ENCODE measurements at places on chromosomes 3 and 15.

GRCh38 chr3:194756791-194757325, 71.2 kb downstream of the FAM43A start:
- no peak for DNase-seq

GRCh38 chr3:28138043-28138610, 103.3 kb upstream of the CMC1 start:
- DNase-seq = no peak

DNA sequence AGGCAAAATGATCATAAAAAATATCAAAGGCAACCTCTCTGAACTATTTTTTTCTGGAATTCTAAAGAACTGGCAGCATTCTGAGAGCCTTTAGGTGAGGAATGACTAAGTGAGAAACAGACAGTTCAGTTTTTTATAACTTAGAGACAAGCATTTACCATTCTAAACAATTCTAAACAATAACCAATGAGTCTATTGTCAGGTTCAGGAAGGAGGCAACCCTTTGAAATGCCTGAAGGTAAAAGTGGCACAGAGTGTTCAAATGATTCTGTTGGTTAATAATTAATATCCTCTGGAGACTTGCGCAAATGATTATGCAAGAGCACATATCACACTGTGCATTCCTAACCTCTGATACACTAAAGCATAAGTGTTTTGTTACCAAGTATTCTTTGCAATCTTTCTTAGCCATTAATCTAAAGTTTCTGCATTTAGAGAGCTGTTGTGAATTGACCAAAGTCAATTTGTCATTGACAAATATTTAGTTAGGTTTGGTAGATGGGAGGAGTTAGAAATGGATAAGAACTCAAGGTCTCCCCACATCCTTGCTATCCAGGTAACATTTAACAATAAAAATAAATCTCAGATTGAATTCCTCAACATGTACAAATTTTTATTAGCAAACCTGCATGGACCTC, 9.2 kb upstream of the TGFBR2 start:
- DNase-seq = no peak

DNA sequence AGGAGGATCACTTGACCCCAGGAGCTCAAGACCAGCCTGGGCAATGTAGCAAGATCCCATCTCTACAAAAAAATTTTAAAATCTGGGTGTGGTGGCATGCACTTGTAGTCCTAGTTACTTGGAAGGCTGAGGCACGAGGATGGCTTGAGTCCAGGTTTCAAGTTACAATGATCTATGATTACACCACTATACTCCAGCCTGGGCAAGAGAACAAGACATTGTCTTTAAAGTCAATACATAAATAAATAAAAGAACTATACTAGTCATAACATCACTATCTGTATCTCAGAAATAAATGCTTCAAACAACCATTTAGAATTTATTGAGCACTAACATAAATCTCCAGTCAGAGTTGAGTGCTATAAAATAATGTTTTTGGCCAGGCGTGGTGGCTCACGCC, 8.5 kb upstream of the PHLDB2 start:
- no peak for DNase-seq
